Activated T-helper 2 cell treated with anti-CD3 and anti-CD28 coated beads, Interferon-gamma antibody, Interleukin-2, Interleukin-4, amounts not matched to agents 10 μg/mL and 5 μg/mL and 100 μg/mL, durations not matched to agents 14 hours and 24 hours and 36 hours (primary cell): ENCODE measurements at places on chromosomes 6 and 20. TPM values are rescaled to one million over a fixed set of nuclear protein-coding genes. Genes with fewer than 3 reads are reported as not detected.
A peak's percentile ranks its signal among the peaks of the same experiment; 100 is the strongest.

DNA sequence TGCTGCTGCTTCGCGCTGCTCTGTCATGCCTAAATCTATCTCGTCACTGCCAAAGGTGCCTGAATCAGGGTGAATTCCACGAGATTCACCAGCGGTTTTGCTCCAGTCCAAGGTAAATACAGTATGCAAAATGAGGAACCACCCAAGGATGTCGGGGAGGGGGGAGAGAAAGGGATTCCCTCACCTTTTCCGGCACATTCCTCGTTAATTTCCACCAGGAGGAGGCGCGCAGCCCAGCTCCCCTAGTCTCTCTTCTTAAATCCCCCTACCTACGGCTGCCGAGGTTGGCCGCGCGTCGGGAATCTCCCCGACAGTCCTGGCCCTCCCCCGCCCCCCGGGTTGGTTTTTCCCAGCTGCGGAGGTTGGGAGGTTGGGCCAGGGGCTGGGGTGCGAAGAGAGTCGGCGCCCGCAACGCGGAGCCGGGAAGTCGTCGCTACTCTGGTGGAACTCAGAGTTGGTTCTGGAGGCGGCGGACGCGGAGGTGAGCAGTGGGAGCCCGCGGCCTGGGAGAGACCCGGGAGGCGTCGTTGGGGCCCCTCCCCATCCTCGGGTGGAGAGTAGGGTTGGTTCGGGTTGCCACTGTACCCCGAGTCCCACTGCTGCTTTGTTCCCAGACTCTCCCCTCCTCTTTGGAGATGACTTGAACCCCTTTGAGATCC lies at the start of gene TPBG:
TSS of gene TPBG (plus strand) at position 390 of the 659 bp plus-strand sequence. CDS start 1,145 bp downstream, outside the sequence.
- H3K4me3 ChIP-seq = peak within 1 kb of the TSS; percentile 77
- no peak within 1 kb of the TSS for H3K27ac ChIP-seq
- H3K36me3 ChIP-seq = no peaks in the 10 kb centered on the region
- H3K27me3 ChIP-seq = peaks cover 65% of the 10 kb centered on the region
- H3K4me1 ChIP-seq = peaks cover 8% of the 10 kb centered on the region

DNA sequence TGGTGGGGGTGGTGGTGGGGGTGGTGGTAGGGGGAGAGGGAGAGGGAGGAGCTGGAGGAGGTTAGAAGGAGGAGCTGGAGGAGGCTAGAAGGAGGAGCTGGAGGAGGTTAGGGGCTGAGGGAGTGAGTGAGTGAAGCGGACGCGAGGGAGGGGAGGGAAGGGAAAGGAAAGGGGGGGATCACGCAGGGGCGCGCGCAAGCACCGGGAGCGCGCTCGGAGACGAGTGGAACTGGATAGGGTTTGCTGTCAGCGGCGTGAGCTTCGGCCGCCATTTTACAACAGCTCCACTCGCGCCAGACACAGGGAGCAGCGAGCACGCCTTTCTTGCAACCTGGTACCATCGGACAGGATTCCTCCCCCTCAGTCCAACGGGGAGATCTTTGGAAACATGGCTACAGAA lies 90.5 kb upstream of the FERMT1 start:
- no peaks in the 10 kb centered on the region for H3K4me1 ChIP-seq
- DNase-seq = no peak
- H3K4me3 ChIP-seq = no peak overlapping the region

DNA sequence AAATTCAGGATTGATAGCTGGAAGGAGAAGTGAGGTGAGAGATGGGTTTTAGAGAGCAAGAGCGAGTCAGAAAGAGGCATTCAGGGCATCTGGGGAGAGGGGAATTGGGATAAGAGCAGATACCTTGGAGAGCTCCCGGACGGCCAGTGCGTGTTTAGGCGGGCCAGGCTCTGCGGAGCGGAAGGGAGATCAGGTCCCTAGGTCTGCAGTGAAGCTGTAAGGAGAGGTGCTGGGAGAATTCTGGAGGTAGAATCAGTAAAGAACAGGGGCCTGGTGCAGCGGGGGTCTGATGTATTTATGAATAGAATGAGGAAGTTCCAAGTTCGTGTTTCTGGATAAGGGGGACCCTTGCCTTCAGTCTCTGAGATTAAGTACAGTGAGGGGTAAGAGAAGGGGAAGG lies 47.4 kb upstream of the FAM83D start:
- no peak overlapping the region for H3K4me3 ChIP-seq
- peaks cover 43% of the 10 kb centered on the region for H3K36me3 ChIP-seq
- peak overlapping the region; percentile 47 for H3K27ac ChIP-seq
- no peaks in the 10 kb centered on the region for H3K27me3 ChIP-seq
- DNase-seq = no peak

DNA sequence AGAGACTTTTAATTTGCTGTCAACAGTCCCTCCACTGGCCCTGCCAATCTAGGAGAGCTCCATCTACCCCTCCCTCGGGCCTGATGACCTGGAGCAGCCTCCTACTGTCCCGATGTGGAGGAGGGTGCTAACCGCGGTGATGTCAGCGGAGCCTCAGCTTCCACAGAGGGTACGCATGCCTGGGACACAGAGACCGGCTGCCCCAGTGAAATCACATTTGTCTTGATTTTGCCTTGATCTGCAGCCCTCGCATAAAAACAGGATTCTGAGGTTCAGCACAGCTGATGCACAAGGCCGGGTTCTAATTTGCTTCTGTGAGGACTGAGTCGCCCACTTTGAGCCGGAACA lies 77.6 kb downstream of the STK35 start:
- peaks cover 5% of the 10 kb centered on the region for H3K27me3 ChIP-seq
- no peaks in the 10 kb centered on the region for H3K4me1 ChIP-seq
- H3K27ac ChIP-seq = no peak overlapping the region
- H3K36me3 ChIP-seq = no peaks in the 10 kb centered on the region

GRCh38 chr6:85640821-85641220 lies 1.9 kb downstream of the SYNCRIP start:
- H3K4me1 ChIP-seq = peaks cover 53% of the 10 kb centered on the region
- H3K27me3 ChIP-seq = no peaks in the 10 kb centered on the region
- H3K36me3 ChIP-seq = peaks cover 57% of the 10 kb centered on the region
- no peak for DNase-seq
- peak overlapping the region; percentile 97 for H3K4me3 ChIP-seq
- H3K27ac ChIP-seq = peak overlapping the region; percentile 66

DNA sequence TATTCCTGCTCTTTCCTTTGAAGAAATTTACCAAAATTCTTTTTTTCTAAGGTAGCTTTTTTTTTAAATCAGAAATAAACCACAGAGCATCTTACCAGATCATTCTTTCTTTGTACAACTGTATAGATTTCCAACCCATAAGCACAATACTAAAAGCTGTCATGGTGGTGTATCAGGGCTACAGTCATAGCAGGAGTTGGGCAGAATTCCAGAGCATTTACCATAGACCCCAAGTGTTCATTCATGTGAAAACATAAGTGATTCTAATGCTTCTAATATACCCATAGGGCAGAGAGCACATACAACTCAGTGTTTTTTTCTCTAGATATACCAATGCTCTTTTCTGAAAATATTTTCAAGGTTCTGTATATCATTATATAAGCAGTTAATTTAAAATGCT lies 392.5 kb downstream of the FRK start:
- no peaks in the 10 kb centered on the region for H3K27me3 ChIP-seq
- no peaks in the 10 kb centered on the region for H3K36me3 ChIP-seq
- H3K4me3 ChIP-seq = no peak overlapping the region
- DNase-seq = no peak
- H3K27ac ChIP-seq = no peak overlapping the region

- H3K36me3 ChIP-seq = no peaks in the 10 kb centered on the region
- no peak overlapping the region for H3K27ac ChIP-seq
- no peak overlapping the region for H3K4me3 ChIP-seq
- no peak for DNase-seq
Measured at GRCh38 chr20:25076731-25077609, 5.0 kb downstream of the VSX1 start.

DNA sequence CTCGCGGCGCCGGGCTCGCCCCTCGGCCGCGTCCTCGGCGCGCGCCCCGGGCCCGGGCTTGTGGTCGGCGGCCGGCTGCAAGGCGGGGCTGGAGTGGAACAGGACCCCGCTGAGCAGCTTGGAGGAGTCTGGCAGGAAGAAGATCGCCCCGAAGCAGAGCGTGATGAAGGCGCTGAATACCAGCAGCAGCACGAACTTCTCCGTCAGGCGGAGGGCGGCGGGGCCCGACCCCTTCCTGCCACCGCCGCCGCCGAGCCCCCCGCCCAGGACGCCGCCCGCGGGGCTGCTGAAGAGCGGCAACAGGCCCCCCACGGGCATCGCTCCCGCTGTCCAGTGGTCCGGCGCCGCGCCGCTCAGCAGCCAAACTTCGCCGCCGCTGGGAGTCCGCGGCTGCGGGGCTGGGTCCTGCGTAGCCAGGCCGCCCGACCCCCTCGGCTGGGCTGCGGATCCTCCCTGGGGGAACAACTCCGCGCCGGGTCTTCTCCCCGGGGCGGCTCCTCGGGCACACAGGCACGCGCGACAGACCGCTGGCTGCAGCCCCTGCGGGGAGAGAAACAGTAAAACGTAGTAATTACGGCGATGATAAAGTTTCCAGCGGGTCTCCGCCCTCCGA lies 707 bp downstream of the MAN1A1 start:
- peaks cover 58% of the 10 kb centered on the region for H3K4me1 ChIP-seq
- peaks cover 52% of the 10 kb centered on the region for H3K36me3 ChIP-seq
- DNase-seq = no peak
- H3K27me3 ChIP-seq = no peaks in the 10 kb centered on the region

DNA sequence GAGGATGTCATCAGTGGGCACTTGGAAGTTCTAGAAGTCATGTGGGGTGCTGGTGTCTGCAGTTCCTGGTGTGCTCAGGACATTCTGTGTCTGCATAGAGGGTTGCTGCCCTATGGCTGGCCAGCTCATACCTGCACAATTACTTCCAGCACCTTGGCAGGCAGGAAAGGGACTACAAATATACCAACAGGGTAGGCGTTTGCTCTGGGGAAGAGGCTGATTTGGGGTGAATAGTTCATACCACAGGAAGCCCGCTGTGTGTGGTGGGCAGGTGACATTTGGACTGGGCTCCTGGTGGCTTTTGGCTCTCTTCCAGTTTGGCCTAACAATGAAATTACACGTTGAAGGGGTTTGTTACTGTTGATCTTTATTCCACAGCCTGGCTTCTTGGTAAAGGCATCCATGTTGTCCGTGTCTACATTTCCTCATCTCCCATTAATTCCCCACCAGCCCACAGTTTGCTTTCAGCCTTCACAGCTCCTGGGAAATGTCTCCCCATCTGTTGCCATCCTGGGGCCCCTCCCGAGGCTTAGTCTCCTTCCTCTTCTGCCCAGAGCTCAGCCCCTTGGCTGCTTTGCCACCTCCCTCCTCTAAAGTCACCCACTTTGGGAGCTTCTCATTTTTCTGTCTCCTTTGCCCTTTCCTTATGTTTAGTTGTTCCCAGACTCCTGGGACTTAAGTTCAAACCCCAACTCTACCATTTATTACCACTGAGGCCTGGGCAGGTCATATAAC lies 88.1 kb downstream of the RSPH3 start:
- H3K27ac ChIP-seq = peak overlapping the region; percentile 43
- peak overlapping the region; percentile 2 for H3K4me3 ChIP-seq
- no peaks in the 10 kb centered on the region for H3K27me3 ChIP-seq
- no peaks in the 10 kb centered on the region for H3K36me3 ChIP-seq
- DNase-seq = no peak

Gene OR12D3
- not detected in 2 replicates for total RNA-seq

Gene MYMX
- total RNA-seq = not detected in 2 replicates

Gene RNF8
- total RNA-seq = 28.5 and 32.0 TPM in 2 replicates
